ENCODE measurements at places on chromosomes 1 and 21. TPM values are rescaled to one million over a fixed set of nuclear protein-coding genes. Genes with fewer than 3 reads are reported as not detected.

IPO9 gene
- 29.2 TPM for total RNA-seq

GRCh38 chr21:21383126-21383525 lies 384.9 kb downstream of the NCAM2 start:
- DNase-seq, result peak; percentile 14

PIGR gene
- not detected for total RNA-seq

DNA sequence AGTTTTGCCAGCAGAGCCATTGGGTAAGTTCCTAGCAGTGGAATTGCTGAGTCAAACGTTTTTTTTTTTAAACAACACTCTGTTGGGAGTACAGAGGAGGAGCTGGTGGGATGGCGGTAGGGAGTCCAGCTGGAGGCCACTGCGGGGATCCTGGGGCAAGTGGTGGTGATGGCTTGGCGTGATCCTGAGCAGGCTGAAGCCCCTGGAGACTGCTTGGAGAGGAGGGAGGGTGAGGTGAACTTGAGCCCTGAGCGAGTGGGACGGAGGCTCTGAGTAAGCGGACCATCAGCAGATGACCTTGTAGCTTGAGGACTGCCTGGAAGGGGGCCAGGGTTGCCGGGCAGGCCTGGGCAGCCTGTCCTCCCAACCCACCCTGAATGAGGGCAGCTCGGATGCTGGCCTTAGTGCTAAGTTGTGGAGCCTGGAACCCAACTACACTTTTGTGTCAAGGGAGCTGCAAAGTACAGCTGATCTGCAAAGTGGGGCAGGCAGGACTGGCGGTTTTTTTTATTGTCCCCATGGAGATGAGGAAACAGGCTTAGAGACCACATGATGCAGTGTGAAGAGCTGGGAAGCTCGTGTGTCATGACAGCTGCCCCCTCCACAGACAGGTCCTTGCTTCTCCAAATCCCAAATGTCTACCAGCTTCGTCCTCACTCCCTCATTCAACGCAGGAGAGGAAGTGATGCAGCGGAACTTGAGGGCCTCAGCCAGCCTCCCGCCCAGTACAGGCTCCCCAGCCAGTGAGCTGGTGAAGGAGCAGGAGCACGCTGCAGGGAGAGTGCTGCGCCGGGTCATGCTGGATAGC lies 20.2 kb downstream of the MRPL37 start:
- DNase-seq, result peak; percentile 66

DNA sequence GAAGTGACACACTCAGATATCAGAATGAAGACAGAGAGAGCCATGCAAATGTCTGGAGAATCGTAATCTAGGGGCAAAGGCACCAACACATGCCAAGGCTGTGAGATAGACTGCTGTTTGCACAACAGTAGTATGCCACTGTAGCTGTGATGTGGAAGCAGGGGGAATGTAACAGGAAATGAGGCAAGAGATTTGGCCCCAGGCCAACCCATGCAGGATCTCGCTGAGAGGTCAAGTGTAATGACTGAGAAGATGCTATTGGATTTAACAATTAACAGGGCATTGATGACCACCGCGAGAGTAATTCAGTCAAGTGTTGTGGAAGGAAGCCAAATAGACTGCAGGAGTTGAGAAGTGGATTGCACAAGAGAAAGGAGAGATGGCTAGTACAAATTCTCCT lies 107.3 kb upstream of the ST6GALNAC5 start:
- DNase-seq, result no peak

GRCh38 chr1:212313616-212314015 lies 28.4 kb downstream of the PPP2R5A start:
- peak; percentile 79 for DNase-seq

- DNase-seq, result no peak
Measured at GRCh38 chr1:147247656-147248238, 5.3 kb downstream of the CHD1L start.

GRCh38 chr1:234960722-234961455 lies 167.7 kb downstream of the TOMM20 start:
- peak; percentile 73 for DNase-seq

- DNase-seq, result no peak
Measured at GRCh38 chr1:63804829-63805484, 31.1 kb downstream of the ROR1 start.

TMEM61 gene
- total RNA-seq, result 0.18 TPM

ZNF670 gene
- total RNA-seq, result 2.0 TPM

- peak; percentile 82 for DNase-seq
Measured at GRCh38 chr1:161227196-161227871, 1.5 kb downstream of the TOMM40L start.

GRCh38 chr1:23273450-23274133 lies 56.3 kb upstream of the HTR1D start:
- DNase-seq, result peak; percentile 85

DNA sequence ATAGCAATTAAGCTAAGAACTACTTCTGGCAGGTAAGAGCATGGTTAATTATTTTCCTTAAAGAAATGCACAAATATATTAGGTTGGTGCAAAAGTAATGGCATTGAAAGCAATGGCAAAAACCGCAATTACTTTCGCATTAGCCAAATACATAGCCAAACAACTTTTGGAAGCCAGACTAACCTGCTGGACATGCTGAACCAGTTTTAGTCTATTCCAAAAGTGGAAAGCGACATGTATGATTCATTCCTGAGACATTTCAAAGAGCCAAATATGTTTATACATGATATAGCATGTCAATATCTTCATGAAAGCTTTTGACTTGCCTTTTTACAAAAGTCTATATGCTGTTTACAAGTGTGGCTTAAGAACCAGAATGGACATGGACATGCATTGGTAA lies 23.4 kb upstream of the DR1 start:
- DNase-seq, result no peak

DNA sequence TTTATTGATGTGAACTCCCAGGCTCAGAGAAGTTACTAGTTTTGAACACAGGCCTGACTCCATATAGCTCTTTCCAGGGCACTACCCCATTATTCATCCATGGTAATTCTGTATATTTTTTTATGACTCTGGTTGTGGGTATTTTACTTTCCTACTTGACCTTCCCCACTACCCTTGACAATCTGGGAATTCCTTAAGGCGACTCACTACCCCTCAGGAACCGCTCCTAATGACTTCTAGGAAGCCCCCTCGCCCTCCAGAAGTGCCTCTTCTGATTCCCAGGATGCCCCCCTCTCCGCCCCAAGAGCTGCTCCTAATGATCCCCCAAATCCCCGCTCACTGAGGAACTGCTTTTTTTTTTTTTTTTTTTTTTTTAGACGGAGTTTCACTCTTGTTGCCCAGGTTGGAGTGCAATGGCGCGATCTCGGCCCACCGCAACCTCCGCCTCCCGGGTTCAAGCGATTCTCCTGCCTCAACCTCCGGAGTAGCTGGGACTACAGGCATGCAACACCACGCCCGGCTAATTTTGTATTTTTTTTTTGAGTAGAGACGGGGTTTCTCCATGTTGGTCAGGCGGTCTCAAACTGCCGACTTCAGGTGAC lies 972 bp upstream of the KDM4A start:
- DNase-seq, result no peak

DNA sequence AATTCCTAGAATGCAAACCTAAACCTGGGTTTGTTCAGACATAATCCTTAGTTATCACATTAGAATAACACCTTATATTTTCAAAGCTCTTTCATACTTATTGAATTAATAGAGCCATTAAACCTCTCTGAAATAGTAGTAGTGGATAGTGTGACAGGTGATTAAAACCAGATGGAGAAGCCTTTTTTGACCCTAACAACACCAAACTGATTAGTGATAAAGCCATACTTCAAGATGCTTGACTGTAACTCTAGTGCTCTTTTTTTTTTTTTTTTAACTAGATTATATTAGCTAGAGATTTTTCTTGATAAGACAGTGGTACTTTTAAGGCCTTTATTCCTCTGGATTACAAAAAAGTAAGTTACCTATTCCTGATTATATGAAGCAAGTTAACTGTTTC lies 190.1 kb downstream of the ST6GALNAC3 start:
- no peak for DNase-seq

DNA sequence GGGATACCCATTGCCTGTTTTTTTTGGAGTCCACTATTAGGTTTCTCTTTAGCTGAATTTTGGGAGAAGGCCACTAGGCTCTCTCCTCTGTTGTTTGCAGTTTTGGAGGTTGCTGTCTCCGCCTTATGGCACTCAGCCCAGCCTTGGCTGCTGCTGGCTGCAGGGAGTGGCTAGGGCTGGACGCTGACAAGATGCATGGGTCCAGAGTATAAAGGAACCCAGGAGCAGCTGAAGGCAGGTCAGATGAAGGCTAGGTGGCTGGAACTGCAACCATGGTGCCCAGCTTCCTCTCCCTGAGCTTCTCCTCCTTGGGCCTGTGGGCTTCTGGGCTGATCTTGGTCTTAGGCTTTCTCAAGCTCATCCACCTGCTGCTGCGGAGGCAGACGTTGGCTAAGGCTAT lies at the start of gene CYP4B1:
CYP4B1 (plus strand) TSS at position 237 of the 400 bp plus-strand sequence; CDS start at position 273, 36 bp downstream.
- peak; percentile 25 for DNase-seq

GRCh38 chr1:100414693-100415497 lies 62.6 kb downstream of the CDC14A start:
- DNase-seq, result no peak

GRCh38 chr1:225767634-225768540 lies 9.7 kb upstream of the SRP9 start:
- DNase-seq, result peak; percentile 90

DNA sequence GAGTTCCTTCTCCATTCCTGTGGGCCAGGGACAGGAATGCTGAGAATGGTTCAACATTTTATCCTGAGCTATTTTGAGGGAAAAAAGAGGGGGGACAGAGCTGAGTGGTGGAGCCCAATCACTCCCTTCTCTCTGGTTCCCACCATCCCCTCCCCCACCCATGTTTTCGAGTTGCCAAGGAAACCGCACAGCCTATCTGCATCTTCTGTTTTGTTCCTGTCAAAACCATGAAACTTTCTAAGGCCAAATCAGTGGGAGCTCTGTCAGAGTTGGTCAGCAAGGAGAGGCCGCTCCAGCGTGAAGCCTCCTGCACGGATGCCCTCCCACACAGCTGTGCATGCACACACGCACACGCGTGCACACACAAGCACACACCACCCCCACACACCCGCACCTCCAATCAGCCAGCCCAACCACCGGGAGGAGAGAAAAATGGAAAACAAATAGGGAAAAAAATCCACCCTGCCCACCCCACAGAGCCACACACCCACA lies 54.5 kb upstream of the ATP2B4 start:
- peak; percentile 39 for DNase-seq

FCRLB gene
- total RNA-seq, result 3.0 TPM

DNA sequence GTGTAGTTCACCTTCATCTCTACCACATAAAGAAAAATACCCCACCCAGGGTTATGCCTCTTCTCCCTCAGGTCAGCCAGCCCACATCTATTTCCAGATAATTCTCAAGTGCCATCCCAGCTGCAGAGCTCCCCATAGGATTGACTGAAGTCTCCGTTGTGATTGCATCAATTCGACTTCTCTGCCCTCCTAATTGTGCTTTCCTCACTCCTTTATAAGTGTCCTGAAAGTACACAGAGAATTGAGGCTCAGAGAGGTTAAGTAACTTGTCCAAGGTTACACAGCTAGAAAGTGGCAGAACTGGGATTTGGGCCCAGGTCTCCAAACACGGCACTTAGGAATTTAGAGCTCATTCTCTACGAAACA lies 15.0 kb downstream of the ZSWIM5 start:
- DNase-seq, result no peak

DNA sequence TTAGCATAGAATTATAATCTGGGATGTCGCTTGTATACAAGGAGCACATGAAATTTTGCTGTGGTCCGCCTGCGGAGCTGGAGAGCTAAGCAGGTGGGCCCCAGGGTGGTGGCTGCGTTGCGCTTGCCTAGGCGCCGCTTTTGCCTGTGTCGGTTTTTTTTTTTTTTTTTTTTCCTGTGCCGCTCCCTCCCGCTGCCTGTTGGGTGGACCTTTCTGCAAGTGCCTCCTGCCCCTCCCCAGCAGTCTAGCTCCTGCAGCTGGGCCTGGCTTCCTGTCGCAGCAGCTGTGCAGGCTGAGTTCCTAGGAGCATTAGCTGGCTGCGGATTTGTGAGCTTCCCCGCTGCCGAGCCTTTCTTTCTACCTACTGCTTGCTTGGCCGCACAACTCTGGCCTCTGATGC lies 20.6 kb downstream of the PYHIN1 start:
- no peak for DNase-seq

DNA sequence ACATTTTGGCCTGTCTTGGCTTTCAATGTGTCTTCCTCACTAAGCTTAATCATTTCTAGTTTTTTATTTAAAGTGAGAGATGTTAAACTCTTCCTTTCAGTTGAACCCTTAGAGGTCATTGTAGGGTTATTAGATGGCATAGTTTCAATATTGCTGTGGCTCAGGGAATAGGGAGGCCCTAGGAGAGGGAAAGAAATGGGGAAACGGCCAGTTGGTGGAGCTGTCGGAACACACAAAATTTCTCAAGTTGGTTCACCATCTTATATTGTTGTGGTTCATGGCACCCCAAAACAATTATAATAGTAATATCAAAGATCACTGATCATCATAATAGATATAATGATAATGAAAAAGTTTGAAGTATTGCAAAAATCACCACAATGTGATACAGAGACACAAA lies 31.4 kb upstream of the KAZN start:
- no peak for DNase-seq

DNA sequence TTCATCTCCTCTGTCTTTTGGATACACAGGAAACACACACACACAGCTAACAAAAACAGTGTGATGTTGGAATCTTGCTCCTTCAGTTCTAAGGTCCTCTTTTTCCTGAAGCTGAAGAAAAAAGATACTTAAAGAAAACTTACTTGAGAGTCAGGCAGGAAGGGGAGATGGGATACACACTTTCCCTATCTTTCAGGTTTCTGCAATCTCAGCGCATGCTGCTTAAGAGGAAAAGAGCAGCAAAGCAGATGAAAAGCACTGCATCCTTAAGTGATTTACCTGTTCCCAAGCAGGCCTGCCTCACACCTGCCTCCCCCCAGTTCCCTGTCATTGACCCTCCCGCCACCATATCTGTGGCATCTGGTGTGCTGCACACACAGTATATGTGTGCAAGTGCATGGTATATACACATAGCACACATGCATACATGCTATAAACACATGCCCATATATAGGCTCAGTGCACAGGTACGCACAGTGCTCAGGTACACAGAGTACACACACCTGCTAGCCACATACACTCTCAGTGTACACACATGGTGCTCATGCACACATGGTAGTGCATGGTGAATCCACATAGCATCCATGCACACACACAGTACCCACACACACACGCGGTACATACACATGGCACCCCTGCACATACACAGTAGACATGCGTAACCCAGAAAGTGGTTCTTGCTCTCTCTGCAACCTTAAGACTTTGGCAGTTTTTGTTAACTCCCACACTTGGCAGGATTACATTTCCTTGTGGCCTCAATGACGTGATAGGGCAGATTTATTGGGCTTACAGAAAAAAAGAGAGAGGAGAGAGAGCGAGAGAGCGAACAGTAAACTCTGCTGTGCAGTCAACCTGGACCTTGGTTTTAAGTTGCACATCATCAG lies 166.9 kb downstream of the TOMM20 start:
- peak; percentile 98 for DNase-seq

DNA sequence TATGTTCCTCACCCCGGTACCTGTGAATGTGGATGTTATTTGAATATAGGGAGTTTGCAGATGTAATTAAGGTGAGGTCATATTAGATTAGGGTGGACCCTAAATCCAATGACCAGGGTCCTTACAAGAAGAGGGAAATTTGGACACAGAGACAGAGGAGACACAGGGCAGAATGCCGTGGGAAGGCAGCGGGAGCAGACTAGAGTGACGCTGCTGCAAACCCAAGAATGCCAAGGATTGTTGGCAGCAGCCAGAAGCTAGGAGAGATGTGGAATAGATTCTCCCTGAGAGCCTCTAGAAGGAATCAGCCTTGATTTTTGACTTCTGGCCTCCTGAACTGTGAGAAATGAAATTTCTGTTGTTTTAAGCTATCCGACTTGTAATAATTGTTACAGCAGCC lies 53.6 kb downstream of the SPATA46 start:
- no peak for DNase-seq

IL20 gene
- total RNA-seq, result not detected

GRCh38 chr1:157173900-157174410 lies 35.8 kb upstream of the ETV3 start:
- no peak for DNase-seq

FMO3 gene
- total RNA-seq, result 1.3 TPM

CNTN2 gene
- total RNA-seq, result not detected

Data from fibroblast of the aortic adventitia (primary cell).